ENCODE measurements at places on chromosomes 2 and 18.

DNA sequence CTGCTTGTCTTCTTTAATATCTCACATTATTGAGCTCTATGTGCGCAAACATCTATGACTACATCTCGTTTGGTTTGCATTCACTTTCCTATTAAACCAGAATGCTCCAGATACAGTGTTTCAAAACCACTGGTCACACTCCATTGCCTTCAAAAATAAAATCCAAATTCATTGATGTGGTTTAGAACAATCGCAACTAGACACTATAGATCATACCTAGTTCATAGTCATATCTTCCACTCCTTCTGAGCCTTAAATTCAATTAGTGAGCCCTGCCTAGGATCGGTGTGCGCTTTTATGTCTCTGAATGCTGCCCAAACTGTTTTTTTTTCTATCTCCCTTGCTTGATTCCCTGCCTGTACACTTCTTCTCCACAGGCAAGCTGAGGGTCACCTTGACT, 238.5 kb upstream of the RGPD4 start:
- DNase-seq = no peak

DNA sequence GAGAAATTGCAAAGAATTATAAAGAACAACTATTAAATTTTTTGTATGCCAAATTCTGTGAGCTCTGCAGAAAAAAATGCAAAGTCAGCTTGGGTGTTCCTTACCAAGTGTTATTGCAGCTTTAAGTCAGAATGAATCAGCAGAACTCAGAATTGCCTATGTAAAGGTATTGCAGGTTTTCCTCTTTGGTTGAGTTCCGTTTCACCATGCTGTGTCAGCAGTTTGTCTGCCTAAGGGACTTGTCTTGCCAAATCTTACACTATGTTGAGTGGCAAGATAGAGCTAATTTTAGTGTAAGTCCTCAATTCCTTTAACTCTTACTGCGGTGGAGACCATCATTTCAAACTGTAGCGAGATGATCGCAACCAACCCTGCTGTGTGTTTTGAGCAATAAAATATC, 38.8 kb downstream of the ADAM23 start:
- no peak for DNase-seq

DNA sequence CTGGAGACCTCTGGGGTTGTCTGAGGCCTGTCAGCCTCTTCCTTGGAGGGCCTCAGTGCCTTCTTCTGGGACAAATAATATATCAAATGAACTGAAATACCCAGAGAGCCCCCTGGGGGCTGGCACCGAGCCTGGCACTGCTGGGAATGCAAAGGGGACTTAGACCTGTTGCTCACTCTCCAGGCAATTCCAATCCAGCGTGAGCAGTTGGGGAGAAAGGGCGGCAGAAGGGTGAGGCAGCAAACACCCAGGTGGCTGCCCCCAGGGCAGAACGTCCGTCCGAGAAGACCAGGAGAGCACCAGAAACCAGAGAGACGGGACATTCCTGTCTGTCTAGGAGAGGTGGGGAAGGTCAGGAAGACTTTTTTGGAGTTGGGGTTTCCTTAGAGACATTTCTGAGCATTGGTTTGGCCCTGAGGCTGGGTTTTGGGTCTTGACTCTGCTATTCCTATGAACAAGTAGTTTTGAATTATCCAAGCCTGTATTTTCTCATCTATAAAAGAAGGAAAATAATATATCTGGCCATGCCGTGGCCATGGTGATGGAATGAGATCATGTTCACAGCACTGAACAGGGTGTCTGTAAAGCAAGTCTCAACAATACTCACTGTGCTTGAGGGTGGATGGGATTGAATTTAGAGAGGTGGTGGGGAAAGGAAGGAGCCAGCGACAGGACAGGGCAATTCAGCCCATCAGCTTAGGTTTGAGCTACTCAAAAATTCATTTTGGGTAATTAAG, 44.3 kb upstream of the ZBTB7C start:
- no peak for DNase-seq

DNA sequence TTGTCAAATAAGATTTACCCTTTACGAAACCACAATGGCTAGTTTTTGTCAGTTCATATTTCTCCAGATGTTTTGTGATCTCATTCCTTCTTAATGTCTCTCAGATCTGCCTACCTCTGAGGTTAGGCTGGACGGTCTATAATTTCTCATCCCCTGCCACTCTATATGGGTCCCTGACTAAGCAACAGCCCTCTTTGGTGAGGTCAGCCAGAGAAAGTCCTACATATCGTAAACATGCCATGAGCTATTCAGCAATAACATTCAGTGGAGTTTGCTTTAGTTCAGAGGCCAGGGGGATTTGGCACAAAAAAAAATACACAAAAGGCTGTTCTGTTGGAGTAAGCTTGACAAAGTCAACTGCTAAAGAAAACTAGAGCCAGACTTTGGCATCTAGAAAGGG, 192.1 kb upstream of the NCKAP5 start:
- no peak for DNase-seq

DNA sequence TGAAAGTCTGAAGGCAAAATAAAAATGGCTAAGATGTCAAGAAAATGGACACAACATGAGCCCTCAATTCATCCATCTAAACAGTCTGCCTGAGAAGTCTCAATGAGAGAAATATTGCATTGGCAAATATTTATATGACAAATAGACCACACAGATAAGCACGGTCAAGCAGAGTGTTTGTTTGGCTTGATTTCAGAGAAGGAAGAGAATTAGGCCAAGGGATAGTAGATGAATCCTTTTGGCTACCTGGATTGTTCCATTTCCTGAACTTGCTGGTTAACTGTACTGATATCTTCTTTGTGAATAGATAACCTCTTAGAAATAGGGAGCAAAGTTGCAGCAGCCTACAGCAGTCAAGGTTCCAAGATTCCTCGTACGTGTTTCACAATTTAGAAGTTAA, 129.6 kb downstream of the RBMS1 start:
- no peak for DNase-seq

DNA sequence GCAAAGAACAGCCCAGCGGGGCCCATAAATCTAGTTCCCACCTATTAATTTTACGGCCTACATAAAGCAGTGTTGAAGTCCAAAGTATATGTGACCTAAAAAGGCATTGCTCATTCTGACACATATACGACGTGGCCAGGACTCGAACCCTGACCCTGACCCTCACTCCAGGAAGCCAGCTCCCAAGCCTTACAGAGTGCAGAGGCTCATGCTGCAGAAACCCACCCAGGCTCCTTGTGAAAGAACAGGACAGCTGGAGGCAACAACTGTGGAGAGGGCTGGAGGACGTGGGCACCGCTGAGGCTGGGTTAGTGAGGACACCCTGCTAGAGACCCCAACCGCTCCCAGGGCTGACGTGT, 221.6 kb downstream of the CYP26B1 start:
- no peak for DNase-seq

DNA sequence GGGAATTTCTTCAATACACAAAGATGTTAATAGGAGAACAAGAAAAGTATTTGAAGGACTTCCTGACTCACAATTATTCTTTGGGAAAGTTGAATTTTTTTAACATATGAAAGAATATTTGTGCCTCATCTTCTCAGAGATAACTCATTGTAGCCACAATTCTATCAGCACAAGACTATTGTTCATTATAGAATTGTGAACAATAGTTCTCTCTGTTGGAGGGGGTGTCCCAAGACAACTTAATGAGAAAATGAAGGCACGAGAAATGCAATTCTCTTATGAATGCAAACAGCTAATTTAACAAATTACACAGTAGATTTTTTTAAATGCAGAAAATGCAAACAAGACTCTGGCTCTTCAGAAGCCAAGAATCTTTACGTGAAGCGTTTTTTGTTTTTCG, 157.0 kb downstream of the BARD1 start:
- no peak for DNase-seq
